ENCODE measurements at places on chromosomes 16 and 17.
A peak's percentile ranks its signal among the peaks of the same experiment; 100 is the strongest.

- DNase-seq = no peak
Observed at GRCh38 chr17:81404558-81405165, 9.4 kb downstream of the BAHCC1 start.

DNA sequence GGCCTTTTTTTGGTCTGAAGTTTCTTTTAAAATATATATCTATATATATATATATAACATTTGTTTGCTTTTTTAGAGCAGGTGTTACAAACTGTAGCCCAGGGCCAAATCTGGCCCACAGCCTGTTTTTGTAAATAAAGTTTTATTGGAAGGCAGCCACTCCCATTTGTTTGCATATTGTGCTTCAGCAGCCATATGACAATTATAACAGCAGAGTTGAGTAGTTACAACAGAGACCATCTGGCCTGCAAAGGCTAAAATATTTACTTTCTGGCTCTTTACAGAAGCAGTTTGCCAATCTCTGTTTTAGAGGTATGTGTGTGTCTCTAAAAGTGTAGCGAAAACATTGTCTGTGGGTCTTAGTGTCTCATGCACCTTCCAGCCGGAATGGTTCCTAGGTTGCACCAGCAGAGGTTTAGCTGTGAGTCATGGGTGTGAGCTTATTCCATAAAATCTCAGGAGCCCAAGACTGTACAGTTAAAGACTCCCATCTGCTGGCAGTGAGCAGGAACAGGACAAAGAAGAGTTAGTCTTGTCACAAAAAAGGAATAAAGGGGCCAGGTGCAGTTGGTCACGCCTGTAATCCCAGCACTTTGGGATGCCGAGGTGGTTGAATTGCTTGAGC is 23.8 kb downstream of the LCMT1 start:
- DNase-seq = no peak

- DNase-seq = no peak
Observed at GRCh38 chr17:79923974-79924638, 84.9 kb upstream of the CBX4 start.

GRCh38 chr16:12398029-12398682 is 405.5 kb downstream of the CPPED1 start:
- DNase-seq = no peak

DNA sequence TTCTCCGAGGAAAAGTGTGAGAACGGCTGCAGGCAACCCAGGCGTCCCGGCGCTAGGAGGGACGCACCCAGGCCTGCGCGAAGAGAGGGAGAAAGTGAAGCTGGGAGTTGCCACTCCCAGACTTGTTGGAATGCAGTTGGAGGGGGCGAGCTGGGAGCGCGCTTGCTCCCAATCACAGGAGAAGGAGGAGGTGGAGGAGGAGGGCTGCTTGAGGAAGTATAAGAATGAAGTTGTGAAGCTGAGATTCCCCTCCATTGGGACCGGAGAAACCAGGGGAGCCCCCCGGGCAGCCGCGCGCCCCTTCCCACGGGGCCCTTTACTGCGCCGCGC is at the start of gene ERBB2:
Gene ERBB2 (plus strand): TSS at position 247 of the 330 bp plus-strand sequence. CDS start 175 bp downstream, outside the sequence.
- peak; percentile 82 for DNase-seq

DNA sequence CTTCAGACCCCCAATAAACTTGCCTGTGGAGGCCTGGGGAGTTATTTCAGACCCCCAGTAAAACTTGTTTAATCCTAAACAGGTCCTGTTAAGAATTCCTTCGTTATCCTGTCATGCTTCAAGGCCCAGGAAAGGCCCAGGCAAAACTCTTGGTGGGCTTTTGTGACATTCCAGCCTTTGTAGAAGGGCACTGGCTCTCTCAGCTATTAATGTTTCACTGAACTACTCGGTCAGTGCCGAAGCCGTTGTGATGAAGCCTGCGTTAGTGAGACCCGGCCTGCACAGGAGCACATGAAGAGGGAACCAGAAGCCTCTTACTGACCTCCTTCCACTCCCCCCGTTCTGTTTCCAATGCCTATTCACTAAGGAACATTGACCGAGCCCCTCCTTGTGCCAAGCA is 47.4 kb upstream of the PLCG2 start:
- DNase-seq = no peak

GRCh38 chr17:55354941-55355340 is 66.7 kb downstream of the MMD start:
- no peak for DNase-seq

DNA sequence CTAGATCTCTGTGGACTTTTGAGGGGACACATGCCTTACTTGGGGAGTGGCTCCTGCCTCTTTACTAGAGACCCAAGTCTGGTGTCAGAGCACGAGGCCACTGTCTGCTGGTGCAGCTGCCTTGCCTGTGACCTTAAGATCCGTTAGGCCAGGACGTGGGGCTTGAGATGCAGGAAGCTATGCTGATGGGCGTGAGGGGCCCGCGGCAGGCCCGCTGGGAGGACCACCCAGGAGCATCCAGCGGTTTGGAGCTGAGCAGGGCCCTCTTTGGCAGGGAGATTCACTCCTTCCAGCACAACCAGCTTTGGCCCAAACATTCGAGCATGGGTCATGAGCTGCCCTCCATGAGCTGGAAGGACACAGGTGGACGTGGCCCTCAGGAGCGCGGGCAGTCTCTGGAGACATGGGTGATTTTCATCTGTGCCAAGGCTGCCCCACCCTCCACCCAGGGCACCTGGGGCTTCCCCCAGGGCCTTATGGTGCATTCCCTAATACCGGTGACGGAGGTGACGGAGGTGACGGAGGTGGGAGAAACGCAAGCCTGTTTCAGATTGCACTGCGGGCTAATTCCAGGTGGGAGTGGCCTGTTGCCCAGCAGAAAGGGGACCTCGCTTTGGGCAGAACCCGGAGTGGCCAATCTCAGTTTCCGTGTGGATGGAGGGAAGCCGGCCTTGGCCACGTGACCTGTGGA is 12.7 kb downstream of the LGALS3BP start:
- DNase-seq = no peak

DNA sequence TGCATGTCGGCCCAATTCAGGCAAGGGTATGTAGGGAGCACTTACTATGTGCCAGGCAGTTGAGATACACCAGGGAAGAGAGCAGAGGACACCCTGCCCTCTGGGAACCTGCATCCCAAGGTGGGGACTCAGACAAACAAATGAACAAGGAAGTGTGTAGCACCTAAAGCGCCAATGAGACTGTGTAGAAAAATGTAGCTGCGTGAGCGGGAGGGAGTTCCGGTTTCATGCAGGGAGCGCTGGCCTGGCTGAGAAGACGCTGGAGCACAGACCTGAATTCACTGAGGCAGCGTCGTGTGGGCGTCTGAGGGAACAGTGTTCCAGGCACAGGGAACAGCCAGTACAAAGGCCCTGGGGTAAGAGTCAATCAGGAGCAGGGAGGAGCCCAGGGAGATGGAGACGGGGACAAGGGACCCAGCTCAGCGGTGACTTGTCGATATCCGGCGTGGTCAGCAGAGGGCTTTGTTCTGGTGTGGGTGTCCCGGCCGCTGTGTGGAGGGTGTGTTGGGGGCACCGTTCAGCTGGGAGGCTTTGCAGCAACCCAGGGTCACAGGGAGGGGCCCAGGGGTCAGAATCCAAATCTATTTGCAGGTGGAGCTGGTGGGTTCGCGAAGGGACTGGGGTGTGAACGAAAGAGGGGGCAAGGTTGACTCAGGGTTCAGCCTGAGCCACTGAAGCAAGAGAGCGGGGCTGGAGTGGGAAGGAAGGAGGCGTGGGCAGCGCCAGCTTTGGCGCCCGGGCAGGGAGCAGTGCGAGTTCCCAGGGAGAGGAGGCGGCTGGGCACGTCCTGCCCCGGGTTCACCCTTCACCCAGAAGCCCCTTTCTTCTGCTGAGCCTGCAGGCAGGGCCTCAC is 17.8 kb upstream of the OSGIN1 start:
- DNase-seq = no peak

- no peak for DNase-seq
Observed at GRCh38 chr16:82699260-82699659, 72.5 kb downstream of the CDH13 start.

GRCh38 chr16:61042737-61043136 is 993.5 kb downstream of the CDH8 start:
- no peak for DNase-seq

- no peak for DNase-seq
Observed at GRCh38 chr16:21613361-21613760, 14.0 kb downstream of the METTL9 start.

DNA sequence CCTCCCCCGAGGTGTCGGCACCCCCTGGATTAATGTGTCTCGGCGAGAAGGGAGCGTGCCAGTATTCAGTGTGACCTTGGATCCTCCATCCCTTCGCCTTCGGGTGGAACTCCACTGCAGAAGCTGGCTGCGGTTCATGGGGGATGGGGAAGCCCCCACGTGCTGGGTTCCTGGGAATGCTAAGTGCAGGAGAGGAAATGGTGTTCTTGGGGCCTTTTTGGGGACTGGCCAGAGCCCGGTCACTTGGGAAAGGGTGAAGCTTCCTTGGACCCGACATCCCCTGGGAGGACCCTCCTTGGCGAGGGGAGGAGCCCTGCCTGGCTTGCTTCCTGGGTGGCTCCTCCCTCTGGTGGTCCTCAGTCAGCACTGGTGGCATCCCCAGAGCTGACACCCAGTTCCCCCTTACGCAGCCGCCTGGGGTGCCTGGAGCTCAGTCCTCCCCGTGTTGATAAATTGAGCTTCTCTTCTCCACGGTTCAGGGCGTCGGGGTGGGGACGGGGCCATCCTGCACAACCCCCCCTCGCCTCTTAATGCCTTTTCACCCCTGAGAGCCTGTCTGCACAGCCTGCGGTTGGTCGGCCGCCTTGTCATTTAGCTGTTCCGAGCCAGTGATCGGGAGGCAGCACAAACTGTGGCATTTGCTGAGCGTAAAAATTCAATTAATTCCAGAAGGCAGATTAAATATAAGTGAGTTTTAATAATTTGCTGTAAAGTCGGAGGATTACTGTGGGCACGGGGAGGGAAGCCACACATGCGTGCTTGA is 30.7 kb upstream of the GSE1 start:
- DNase-seq = no peak

DNA sequence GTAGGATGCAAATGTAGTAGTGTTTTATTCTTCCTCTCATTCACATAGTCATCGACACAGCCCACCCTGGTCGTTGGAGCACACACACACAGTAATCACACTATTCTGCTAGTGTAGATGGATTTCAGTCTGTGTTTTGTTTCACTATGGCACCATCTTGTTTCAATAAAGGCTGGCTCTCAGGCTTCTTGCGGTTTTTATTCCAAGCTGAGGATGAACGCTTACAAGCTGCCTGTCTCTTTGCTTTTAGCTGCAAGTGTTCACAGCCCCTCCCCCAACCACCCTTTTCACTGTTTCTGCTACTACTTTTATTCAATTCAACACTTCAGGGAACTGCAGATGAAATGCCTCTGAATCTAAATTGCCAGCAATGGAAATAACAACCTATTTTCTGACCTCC is 140.9 kb upstream of the PMFBP1 start:
- DNase-seq = no peak

DNA sequence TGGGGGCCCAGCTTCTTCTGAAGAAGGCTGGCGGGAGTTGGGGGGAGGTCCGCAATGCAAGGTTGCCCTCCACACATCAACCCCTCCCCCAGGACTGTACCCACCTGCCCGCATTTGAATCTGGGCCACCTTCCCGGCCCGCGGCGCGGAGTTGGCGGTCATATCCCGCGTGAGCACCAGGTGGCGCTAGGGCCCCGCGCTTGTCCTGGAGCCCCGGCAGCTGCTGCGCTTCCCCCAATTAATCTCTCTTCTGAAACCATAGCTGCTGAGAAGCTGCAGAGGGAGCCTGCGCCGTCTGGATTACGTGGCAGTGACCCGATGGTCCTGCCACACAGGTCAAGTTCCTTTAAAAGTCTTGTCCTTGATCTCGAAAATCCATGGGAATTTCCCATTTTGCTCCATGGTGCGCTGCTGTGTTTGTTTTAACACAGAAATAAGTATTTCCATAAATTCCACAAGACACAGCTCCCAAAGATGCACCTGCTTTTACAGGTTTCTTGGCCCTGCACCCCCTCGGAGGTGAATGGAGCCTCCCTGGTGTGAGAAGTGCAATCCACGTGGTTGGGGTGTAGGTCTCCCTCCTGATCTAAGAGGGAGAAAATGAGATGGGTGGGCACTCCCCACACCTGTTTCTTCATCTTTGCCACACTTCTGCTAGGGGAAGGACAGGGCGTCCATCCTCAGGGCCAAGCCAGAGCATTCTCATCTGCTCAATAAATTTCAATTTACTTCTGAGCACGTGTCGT is 22.1 kb downstream of the COX4I1 start:
- DNase-seq = peak; percentile 84

- no peak for DNase-seq
Observed at GRCh38 chr16:78925083-78925767, 675.3 kb downstream of the MAF start.

DNA sequence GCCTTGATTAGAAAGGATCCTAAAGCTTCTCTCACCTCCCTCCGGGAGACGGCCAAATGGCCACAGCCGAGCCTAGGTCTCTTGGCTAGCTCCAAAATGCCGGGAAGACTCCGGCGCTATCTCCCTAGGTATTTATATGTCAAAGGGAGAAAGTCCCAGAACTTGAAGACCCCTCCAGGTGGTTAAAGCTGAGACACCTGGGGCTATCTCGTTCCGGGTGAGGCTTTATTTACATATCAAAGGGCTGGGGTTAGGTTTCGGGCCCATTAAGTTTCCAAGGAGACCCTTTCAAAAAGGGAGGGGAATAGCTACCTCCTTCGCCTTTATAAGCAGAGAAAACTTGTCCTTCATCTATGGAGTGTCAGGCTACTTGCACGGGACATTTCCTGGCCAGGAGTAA is 70.9 kb upstream of the KIFC3 start:
- no peak for DNase-seq

DNA sequence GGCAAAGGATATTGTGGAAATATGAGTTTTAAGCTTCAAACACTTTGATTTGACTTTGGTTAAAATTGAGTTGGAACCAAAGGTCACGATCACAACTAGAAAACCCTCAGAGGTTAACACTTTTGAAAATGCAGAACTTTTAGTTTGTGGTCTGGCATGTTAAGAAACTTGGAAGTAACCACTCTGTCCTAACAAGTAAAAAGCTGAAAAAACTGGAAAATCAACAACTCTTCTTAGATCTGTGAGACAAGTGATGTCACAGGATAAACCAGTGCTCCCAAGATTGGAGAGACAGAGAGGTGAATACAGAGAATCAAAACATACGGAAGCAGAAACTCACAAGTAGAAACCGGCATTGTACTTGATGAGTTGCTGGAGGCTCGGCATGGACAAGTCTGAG is 17.4 kb downstream of the MFSD6L start:
- DNase-seq = no peak

DNA sequence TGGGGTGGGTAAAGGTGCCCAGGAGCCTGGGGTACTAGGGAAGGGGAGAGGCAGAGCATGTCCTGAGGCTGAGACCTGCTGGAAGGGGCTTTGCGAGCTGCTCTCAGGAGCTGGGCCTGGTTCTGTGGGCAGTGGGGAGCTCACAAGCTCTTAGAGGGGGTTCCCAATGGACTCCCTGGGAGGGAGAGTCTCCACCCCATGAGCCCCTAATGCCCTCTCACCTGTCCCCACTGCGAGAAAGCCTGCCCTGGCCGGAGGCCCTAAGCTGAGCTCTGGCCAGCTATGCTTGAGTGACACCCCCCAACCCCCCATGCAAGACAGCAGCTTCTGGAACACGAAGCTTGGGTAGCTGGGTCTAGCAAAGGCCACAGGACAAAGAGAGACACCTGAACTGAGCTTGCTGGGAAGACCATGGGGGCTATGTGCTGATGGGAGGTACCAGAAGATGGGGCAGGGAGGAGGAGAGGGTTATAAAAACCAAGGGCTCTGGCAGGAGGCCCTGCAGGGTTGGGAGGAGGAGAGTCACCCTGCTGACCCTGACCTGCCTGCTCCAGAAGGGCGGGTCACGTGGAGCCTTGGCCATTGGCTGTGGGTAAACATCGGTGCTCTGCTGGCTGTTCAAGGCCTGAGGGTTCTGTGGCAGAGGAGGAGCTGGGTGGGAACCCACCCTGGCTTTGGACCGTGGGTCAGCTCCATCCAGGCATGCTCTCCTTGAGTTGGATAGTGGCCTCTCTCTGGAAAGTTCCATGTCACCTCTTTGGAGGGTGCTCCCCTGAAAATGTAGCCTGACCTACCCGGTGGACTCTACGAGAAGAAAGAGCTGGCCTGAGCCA is 106.7 kb downstream of the RAB11FIP4 start:
- DNase-seq = peak; percentile 24
